ENCODE measurements at places on chromosomes 7 and 10. TPM values are rescaled to one million over a fixed set of nuclear protein-coding genes. Genes with fewer than 3 reads are reported as not detected.

Gene SLC16A9
- 6.1 TPM for total RNA-seq

GRCh38 chr10:70879207-70879606 lies 9.2 kb downstream of the PCBD1 start:
- no peak for DNase-seq

- DNase-seq = no peak
Measured at GRCh38 chr7:152344253-152344652, 91.5 kb downstream of the KMT2C start.

Gene PRSS37
- total RNA-seq = not detected

GRCh38 chr7:98303176-98303865 lies 21.8 kb downstream of the BRI3 start:
- no peak for DNase-seq

DNA sequence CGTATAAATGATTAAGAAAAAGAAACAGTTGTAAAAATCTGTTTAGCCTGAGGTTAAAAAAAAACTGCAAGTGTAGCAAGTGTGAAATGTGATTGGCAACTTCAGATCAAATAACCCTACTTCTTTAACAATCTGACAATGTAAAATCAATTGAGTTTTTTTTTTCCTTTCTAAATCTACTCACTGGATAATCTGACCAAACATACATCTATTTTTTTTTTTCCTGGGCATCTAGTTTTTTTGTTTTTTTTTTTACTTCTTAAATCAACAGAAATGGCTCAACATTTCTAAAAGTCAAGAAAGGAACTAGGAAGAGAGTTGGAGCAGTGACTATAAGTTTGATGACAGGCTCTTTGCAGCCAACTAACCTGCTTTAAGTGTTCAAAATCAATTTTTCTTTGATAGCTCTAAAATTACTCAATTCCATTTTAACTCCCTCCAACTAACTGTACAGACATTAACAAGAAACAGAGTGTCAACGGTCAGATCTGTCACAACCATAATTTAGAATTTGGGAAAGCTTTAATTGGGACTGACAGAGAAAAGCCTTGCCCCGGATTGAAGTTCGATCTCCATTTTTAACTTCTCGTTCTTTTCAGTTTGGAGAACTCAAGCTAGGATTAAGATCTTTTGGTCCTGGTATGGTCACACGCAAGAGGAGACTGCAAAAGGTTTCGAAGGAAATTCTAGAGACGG lies 1.2 kb downstream of the ARL3 start:
- no peak for DNase-seq

GRCh38 chr7:130429019-130429418 lies 11.8 kb downstream of the CEP41 start:
- no peak for DNase-seq

Data from posterior vena cava (tissue), 2 donors.